ENCODE measurements at places on chromosomes 11 and 22.

DNA sequence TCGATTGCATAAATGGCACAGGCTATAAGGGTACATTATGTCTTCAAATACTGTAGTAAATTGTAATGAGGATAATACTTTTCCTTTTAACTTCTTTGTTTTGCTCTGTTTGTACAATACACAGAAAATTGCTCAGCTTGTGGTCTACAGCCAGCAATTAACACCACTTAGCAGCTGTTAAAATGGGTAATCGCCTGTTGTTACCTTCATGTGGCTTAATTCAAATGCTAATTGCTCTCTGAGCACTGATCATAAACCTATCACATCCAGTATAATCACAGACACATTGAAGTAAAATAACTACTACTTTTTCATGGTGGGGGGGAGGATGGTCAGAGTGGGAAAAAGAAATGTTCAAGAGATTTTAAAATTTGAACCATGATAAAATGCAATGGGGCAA is 1164.1 kb upstream of the CNTN5 start:
- DNase-seq, result no peak

- no peak for DNase-seq
These were observed 253.7 kb upstream of the POU2AF2 start for GRCh38 chr11:110991661-110992355.

DNA sequence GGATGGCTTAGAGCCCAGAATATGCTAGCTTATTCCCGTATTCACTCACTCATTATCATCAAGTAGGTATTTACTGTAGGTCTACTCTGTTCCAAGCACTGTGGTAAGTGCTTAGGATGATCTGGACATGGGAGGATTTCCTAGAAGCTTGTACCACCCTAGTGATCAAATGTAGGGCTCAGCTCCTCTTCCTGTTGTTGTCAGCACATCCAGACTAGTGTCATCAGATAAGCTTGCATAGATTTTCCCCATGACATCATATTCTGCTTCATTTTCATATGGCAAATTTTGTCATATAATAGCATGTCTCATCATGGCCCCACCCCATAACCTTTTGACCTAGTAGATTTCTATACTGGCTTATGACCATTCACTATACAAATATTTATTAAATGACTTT is 19.3 kb upstream of the NUCB2 start:
- no peak for DNase-seq

DNA sequence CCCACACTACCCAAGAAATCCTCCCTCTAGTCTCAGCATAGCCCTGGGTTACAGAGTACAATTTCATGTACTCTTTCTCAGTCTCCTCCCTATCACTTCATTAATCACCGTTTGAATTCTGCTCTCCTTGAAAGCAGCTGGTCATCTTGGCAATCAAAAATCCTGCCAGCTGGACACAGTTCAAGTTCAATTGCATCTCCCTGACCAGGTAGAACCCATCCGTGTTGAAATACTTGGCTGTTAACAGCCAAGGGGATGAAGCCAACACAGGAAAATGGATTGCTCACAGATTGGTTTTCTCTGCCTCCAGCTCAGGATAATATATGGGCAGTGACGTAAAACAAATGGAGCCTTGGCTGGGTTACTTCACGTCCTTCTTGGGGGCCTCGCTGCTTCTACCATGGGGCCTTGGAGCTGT is 55.1 kb upstream of the GRK3 start:
- no peak for DNase-seq

DNA sequence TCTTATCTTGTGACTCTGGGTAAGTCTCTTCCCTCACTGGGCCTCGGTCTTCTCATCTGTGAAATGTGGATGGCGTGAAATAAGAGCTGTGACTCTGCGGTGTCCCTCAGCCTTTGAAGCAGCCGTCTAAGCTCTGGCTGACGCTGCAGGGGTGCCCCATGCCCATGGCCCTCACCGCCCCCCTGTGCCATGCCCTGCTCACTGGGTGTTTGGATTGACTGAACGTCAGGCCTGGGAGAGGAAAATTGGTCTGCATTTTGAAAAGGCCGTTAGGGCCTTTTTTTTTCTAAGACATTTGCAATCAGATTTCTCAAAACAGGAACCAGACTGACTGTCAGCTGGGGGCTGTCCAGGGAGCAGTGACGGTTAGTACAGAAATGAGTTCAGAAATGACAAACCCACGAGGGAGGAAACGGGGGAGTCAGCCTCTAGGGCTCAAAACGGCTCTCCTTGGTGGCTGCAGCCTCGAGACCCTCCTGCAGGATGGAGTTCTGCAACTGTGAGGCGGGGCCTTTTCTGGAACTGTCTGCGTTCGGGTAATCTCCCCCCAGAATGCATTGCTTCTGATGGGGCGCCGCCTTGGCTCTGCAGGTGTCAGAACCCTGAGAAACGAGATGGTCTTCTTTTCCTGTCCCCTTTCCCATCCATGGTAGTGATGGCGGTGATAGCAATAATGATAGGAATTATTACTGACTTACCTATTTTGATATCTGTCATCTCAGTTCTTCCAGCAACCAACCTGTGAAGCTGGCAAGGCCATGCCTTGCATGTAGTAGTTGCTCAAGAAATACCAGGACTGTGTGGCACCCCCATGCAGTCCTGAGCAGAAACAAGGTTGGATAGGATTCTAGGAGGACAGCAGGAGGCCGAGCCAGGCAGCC is 2.0 kb downstream of the GRK2 start:
- DNase-seq, result peak; percentile 66

- no peak for DNase-seq
These were observed 67.5 kb downstream of the ADAMTS15 start for GRCh38 chr11:130515829-130516553.

- no peak for DNase-seq
These were observed 35.1 kb upstream of the KRTAP5-7 start for GRCh38 chr11:71491940-71492339.

DNA sequence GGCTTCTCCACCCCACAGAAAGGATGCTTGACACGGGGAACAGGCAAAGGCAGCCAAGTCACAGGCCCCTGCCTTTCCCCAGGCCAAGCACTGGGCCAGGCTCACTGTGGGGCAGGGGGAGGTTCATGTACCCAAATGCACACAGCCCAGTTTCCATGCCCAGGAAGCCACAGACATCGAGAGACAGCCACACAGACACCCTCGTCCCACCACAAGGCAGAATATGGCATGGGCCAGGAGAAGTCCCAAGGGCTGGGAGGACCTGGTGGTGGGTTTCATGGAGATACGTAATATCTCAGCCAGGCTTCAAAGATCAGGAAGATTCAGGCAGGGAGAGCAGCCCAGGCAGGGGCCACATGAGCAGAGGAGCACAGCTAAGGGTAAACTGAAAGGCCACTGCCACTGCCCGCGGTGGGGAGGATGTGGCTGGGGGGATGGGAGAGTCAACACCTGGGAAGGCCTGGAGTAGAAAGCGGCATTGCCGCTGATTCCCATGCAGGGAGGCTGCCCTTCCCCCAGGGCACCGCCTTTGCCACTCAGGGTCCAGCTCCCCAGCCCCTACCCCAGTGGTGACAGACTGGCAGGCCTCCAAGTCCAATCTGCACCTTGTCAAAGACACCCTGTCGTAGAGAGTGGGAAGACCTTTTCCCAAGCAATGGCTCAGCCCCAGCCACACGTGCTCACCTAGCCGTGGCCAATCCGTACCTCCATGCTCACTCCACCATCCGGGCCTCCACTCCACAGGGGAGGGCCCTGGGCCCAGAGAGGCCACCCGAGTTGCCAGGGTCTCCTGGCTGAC is 2.4 kb upstream of the MFNG start:
- DNase-seq, result no peak

GRCh38 chr11:6418557-6419008 is 311 bp downstream of the APBB1 start:
- no peak for DNase-seq

DNA sequence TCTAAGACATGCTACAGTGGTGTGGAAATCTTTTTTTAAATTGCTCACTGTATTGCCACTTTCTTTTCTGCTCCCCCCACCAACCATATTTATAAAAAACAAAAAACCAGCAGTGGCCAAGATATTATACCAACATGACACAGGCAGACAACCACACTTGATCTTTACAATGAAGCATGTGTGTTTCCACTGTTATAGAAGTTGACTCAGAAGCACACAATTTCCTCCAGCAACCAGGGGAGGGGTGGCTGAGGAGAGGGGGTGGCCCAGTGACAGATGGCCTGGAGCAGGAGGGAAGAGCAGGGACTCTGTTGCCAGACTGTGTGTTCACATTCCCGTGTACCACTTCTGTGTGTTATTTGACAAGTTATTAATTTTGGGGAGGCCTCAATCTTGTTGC is 14.8 kb downstream of the CD59 start:
- DNase-seq, result no peak

Measured in stimulated activated CD4-positive, alpha-beta T cell treated with anti-CD3 and anti-CD28 coated beads, TNF-alpha, amount 100 ng/mL, for 48 hours (primary cell).